Tracheal epithelial cell (primary cell): ENCODE measurements at places on chromosomes 4 and X. TPM values are rescaled to one million over a fixed set of nuclear protein-coding genes. Genes with fewer than 3 reads are reported as not detected.

Gene ASMT
- 1.7 TPM in 1 of 2 replicates, not detected in the other for total RNA-seq

Gene ODAPH
- total RNA-seq = 0.96 TPM in 1 of 2 replicates, not detected in the other

Gene TGIF2LX
- total RNA-seq = not detected in 2 replicates

Gene DUX4
- total RNA-seq = not detected in 2 replicates

Gene INPP4B
- 52.8 and 59.3 TPM in 2 replicates for total RNA-seq

Gene RBMX2
- total RNA-seq = 15.2 and 16.8 TPM in 2 replicates

Gene HEPH
- total RNA-seq = not detected in 2 replicates

Gene TRIM60
- total RNA-seq = not detected in 2 replicates

Gene DACH2
- total RNA-seq = 0.21 TPM in 1 of 2 replicates, not detected in the other

Gene CLTRN
- 0.48 and 0.85 TPM in 2 replicates for total RNA-seq

Gene VCX3A
- not detected in 2 replicates for total RNA-seq

Gene NR0B1
- 0.24 TPM in 1 of 2 replicates, not detected in the other for total RNA-seq

Gene RPL34
- total RNA-seq = 668 and 990 TPM in 2 replicates

Gene TEX13D
- total RNA-seq = not detected in 2 replicates

Gene ARAF
- total RNA-seq = 11.3 and 12.0 TPM in 2 replicates

Gene USP26
- not detected in 2 replicates for total RNA-seq

Gene PDGFC
- total RNA-seq = 39.2 and 48.9 TPM in 2 replicates

Gene SCOC
- total RNA-seq = 60.2 and 86.1 TPM in 2 replicates

Gene RIBC1
- 0.43 and 0.48 TPM in 2 replicates for total RNA-seq

Gene TMPRSS11D
- total RNA-seq = 0.96 and 3.2 TPM in 2 replicates

Gene MGARP
- total RNA-seq = 0.48 TPM in 1 of 2 replicates, not detected in the other

Gene MAGEA3
- total RNA-seq = not detected in 2 replicates

Gene CPE
- total RNA-seq = 36.4 and 65.2 TPM in 2 replicates

Gene SYN1
- total RNA-seq = under 0.01 TPM in 1 of 2 replicates, not detected in the other

Gene SHROOM3
- total RNA-seq = 16.0 and 28.4 TPM in 2 replicates

Gene GAB1
- 6.0 and 7.5 TPM in 2 replicates for total RNA-seq
